ENCODE measurements at places on chromosomes 5 and 9.
A peak's percentile ranks its signal among the peaks of the same experiment; 100 is the strongest.

GRCh38 chr9:8686516-8686915, 886.9 kb upstream of the DMAC1 start:
- DNase-seq = no peak

- DNase-seq = no peak
Observed at GRCh38 chr5:146233441-146233840, 30.0 kb downstream of the RBM27 start.

DNA sequence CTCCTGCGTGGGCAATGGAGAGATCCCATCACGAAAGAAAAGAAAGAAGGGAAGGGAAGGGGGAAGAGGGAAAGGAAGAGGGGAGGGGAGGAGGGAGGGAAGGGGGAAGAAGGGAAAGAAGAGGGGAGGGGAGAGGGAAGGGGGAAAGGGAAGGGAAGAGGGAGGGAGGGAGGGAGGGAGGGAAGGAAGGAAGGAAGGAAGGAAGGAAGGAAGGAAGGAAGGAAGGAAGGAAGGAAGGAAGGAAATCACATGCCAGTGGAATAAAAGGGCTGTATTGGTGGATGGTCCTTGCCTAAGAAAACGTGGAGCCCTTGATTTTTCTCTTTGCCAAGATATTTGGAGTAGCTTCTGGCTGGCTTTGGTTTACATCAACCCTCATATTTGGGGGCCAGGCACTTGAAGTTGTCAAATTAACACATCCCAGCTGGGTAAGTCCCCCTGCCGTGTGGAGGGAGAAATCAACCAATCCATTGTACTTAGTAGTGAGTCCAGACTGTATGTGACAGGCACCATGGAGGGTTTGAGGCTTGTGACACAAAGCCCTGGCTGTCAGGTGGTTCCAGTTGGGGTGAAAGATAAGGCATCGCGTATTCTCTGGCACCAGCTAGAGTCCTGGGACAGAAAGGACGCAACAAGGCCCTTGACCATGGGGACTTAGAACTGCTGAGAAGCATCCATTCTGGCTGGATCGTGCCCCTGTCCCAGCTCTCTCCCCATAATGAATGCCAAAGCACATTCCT, 23.7 kb downstream of the IDNK start:
- no peak for DNase-seq

DNA sequence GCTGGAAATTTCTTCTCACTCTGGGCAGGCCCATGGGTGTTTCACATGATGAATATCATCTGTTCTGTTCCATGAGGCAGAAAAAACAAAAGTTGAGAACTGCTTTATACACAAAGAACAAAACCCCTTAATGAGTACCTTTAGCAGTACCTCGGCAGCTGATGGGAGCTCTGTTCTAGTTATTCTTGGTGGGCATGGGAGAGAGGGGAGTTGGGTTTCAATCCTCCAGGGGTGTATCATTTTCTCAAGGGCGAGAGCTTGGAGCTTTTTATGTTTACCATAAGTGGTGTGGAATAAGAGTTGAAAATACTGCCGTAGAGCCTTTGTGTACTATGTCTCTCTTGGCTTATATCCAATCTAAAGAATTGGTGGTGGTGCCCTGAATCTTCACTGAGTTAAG, 103.3 kb upstream of the ZNF608 start:
- no peak for DNase-seq

DNA sequence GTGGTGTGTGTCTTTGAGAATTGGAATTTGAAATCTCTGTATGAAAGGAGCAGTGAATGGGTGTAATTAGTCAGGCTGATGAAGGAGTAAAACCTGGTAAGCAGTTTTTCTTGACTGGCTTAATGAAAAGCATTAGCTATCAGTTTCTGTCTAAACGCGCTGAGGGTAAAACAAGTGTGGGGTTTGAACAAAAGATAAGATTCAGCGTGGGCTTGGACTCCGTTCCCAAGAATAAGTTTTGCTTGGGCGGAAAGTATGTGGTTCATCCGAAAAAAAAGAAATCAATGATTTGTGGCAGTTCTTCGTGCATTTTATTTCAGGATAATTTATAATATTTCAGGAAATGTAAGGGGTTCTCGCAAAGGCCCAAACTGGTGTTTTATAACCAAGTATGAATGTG, 217.3 kb downstream of the NTRK2 start:
- no peak for DNase-seq

- no peak for DNase-seq
Observed at GRCh38 chr9:94921656-94922055, 195.2 kb downstream of the AOPEP start.

DNA sequence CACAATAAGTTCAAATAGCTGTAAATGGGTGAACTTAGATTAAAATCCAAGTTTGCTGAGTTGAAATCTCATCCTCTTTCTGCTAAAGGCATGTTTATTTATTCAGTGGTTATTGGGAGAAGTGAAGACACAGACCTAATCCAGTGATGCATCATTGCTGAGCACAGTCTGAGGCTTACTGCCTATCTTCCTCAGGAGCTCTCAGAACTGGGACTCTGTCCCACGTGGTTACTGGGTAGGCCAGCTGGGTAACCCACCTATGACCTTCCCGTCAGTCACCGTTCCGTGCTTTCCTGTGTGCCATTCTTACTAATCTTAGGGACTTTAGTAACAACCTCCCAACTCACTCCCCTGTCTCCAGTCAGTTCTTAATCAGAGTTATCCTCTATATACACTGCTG, 226.8 kb upstream of the ATP10B start:
- no peak for DNase-seq

DNA sequence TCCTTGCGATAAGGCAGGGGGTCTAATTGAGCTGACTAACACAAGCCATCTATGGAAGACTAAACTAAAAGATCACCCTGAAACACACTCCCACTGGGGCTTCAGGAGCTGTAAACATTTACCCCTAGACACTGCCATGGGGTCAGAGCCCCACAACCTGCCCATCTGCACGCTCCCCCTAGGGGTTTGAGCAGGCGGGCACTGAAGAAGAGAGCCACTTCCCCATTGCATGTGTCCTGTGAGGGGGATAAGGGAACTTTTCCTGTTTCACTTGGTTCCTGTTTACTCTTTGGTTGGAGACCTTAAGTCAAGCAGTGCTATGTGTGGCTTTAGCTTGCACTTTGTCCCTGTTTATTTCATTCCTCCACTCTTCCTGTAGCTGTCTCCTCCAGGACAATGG, 1929.5 kb upstream of the CDH9 start:
- DNase-seq = no peak

DNA sequence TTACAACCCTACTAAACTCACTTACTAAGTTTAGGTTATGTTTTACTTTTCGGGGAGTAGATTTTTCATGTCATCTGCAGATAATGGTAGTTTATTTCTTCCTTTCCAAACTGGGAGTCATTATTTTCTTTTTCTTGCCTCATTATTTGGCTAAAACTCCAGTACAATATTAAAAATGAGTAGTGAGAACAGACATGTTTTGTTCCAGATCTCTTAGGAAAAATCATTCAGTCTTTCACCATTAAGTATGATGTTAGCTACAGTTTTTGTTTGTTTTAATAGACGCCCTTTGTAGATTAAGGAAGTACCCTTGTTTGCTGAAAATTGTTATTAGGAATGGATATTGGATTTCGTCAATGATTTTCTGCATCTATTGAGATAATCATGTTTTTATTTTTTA, 472.0 kb upstream of the PAPPA start:
- DNase-seq = no peak

GRCh38 chr5:36447776-36448175, 146.1 kb upstream of the RANBP3L start:
- no peak for DNase-seq

- DNase-seq = no peak
Observed at GRCh38 chr9:132414731-132415130, 4.7 kb downstream of the CFAP77 start.

- no peak for DNase-seq
Observed at GRCh38 chr5:100841358-100842076, 61.6 kb downstream of the ST8SIA4 start.

DNA sequence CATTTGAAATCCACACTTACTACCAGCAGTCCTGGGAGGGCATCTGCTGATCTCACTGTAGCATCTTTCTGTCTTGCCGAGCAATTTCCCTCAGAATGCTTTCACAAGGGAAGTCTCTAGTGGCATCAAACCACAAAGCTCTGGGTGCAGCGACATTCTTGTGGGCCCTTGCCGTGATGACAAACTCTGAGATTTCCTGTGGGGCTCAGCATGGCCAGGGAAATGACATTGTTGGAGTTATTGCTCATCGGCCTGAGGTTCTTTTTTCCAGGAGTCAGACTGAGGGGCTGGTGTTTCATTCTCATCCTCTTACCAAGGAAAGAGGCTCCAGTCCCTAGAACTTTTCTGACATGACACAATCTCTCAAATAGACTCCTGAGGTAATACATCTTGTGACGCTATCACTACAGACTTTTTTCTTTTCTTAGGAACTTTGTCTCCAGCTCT, 51.4 kb downstream of the PFDN1 start:
- peak; percentile 84 for DNase-seq

DNA sequence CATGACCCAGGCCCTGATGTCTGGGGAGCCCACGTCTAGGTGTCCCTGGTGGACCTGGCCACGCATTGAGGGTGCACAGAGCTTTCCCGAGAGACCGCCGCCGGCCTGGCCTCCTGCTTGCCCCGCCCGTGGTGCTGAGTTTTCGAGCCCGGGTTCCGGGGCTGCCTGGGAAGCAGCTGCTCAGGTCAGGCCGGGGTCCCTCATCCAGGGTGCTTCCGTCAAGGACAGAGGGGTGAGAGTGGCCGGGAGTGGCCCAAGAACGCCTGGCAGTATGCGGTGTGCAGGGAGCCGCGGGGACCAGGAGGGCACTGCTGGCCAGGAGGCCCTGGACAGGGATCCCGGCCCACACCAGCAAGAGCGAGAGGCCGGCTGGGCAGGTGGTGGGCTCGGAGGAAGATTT, 19.6 kb downstream of the CCDC187 start:
- DNase-seq = no peak

DNA sequence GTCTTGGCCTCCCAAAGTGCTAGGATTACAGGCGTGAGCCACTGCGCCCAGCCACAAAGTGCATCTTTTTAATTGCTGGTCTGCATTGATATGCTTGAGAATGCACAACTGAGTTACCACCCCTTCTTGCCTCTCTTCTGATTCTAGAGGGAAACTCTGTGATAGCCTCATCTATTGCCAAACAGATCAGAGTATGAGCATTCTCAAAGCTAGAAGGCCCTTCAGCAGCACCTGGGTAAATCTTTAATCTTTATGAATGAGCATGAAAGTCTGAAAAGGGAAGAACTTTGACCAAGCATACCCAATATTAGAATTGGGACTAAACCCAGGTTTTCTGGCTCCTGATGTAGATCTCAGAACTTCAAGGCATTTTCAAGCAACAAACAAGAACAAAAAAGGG, 298.3 kb upstream of the TNC start:
- DNase-seq = no peak

GRCh38 chr9:108150736-108151586, 661.4 kb upstream of the KLF4 start:
- no peak for DNase-seq

DNA sequence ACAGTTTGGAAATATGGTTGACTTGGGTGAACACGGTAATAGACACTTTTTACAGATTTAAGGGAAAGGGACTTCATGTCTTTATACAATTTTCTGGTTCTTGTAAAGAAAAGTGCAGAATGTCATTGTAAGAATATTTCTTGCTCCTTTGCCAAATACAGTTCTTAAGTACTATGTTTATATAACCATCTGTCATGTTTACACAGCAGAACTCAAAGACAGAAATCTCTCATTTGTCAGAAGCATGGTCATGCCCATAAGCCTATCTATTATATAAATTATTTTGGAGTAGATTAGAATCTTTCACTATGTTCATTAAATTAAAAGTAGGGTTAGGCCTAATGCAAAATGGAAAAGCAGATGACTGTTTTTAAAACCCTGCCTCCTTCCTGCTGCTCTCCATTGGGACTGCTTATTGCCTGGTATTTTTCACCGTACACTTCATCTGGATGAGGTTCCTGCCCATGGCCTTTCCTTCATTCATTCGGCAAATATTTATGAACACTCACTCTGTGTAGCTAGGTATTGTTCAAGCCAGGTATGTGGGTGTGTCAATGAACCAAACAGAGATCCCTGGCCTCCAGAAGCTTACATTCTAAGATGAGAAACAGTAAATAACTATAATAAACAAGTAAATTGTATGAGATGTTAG, 558.1 kb downstream of the NR2F1-AS1 start:
- no peak for DNase-seq

GRCh38 chr9:37191403-37192089, 71.2 kb downstream of the ZCCHC7 start:
- DNase-seq = no peak

DNA sequence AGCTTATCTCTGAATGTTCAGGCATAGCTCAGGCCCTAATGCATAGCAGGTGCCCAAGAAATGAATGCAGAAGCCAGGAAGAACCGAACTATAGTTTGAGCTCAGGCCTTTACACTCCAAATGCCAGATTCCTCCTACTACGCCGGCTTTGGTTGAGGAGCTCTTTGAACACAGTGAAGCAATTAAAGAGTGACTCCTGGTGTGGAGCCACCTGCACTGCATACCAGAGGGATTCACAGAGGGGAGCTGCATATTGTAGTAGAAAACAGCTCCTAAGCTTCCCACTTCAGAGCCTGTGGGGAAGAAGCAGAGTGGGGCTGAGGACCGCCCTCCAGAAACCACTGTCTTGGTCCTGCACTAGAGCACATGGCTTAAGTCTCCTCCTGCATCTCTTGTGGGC, 14.5 kb upstream of the KCNMB1 start:
- no peak for DNase-seq

DNA sequence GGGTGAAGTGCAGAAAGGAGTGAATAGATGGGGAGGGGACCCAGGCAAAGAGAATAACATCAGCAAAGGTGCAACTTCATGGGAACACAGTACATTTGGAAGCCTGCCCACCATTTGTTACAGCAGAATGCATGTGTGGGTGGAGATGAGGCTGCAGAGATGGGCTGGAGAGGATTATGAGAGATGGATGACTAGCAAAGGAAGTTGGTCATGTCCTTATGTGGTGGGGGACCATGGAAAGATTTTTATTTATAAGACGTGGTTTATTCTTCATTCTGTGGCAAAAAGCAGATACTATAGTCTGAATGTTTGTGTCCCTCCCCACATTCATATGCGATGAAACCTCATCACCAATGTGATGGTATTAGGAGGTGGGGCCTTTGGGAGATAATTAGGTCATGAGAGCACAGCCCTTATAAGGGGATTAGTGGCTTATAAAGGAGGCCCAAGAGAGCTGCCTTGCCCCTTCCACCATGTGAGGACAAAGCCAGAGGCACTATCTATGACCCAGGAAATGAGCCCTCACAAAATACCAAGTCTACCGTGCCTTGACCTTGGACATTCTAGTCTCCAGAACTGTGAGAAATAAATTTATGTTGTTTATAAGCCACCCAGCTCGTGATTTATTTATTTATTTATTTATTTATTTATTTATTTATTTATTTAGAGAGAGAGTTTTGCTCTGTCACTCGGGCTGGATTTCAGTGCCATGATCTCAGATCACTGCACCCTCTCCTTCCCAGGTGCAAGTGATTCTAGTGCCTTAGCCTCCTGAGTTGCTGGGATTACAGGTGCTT, 483.7 kb downstream of the RAB3C start:
- no peak for DNase-seq

GRCh38 chr5:63262185-63262981, 683.8 kb downstream of the LRRC70 start:
- DNase-seq = no peak

GRCh38 chr5:75951716-75952115, 131.5 kb upstream of the SV2C start:
- no peak for DNase-seq
